ENCODE measurements at places on chromosomes 3 and 15.
A peak's percentile ranks its signal among the peaks of the same experiment; 100 is the strongest.

GRCh38 chr3:9141928-9142289 is 107.5 kb downstream of the SRGAP3 start:
- no peak for DNase-seq

DNA sequence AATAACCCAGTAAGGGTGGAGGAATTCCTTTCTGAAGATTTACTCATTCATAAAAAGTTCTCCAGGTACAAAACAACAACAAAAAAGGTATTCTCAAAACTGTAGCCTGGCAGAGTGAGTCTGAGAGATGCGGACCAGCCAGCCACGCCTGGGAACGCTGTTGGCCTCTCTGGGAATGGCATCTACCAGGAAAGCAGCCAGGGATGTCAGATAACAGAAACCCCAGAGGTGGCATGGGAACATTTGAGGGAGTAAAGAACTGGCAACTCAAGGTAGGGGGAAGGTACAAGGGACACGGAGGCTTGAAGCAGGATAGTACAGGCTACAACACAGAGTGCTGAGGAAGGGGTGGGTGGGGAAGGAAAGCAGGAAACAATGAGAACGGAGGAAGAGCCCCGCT is 7.1 kb upstream of the AP3S2 start:
- DNase-seq: no peak

- no peak for DNase-seq
Measured at GRCh38 chr3:58009026-58009748, 965 bp downstream of the FLNB start.

- DNase-seq: no peak
Measured at GRCh38 chr3:133264920-133265319, 134.9 kb upstream of the BFSP2 start.

DNA sequence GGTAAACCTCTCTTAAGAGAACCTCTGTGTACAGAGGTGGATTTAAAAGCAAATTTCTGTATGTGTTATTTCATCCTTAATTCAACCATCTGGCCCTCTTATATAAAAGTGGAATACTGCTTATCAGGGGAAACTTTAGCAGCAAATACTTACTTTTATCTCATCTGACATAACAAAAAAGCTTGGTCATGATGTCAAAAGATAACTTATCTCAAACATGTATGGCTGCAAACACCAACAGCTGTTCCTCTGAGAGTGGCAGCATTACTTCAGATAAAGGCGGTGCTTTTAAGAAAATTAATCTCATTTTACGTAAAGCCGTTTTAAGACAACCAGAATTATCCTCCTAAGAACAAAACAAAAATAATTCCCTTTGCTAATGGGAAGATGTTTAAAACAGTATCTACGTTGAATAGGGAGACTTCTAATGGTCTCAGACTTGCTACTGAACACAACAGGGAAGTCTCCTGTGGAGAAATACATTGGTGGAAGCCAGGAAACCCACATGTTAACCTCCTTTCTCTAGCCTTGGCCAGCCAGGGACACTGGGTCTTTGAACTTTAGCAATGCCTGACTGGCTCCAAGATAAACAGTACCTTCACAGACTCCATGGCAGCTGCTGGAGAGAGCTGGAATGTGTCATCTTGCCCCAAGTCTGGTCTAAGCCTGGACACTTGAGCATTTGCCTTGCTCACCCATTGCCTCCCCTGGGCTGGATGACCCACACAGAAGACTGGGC is 18.1 kb downstream of the ARRDC4 start:
- no peak for DNase-seq

DNA sequence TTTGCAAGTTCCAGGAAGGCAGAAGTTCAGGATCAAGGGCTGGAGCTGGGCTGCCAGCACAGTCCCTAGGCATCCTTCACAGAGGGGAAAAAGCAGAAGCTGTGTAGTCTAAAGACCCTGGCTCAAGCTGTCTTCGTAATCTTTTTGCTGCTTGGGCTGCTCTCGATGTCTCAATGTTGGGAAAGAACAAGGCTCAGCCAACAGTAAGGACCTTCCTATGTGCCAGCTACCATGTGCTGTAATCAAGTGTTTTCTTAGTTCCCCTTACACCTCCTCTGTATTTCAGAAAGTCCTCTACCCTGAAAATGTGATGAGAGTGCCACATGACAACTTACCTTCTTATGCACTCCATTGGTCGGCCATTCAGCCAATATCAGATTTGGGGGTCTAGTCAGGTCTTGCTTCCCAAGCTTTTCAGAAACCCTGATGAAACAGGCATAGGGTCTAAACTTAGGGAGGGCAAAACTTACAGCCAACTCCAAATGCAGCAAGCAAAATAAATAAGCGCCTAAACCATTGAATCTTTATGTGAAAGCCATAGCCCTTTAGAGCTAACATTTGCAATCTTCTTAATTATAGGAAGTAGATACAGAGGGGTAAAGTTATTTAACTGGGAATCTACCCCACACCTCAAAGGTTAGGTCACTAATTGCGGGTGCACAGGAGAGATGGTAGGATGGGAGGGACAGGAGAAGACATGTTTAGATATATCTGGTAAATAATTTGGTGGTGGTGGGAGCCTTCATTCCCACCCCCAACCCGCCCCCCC is 1.2 kb upstream of the EDEM1 start:
- no peak for DNase-seq

- no peak for DNase-seq
Measured at GRCh38 chr3:187293516-187294430, 2.2 kb upstream of the MASP1 start.

GRCh38 chr3:132726341-132726823 is 4.2 kb upstream of the NPHP3 start:
- no peak for DNase-seq

GRCh38 chr3:135197246-135197645 is 402.2 kb downstream of the EPHB1 start:
- no peak for DNase-seq

- DNase-seq: no peak
Measured at GRCh38 chr3:42012383-42012934, 50.6 kb upstream of the ULK4 start.

DNA sequence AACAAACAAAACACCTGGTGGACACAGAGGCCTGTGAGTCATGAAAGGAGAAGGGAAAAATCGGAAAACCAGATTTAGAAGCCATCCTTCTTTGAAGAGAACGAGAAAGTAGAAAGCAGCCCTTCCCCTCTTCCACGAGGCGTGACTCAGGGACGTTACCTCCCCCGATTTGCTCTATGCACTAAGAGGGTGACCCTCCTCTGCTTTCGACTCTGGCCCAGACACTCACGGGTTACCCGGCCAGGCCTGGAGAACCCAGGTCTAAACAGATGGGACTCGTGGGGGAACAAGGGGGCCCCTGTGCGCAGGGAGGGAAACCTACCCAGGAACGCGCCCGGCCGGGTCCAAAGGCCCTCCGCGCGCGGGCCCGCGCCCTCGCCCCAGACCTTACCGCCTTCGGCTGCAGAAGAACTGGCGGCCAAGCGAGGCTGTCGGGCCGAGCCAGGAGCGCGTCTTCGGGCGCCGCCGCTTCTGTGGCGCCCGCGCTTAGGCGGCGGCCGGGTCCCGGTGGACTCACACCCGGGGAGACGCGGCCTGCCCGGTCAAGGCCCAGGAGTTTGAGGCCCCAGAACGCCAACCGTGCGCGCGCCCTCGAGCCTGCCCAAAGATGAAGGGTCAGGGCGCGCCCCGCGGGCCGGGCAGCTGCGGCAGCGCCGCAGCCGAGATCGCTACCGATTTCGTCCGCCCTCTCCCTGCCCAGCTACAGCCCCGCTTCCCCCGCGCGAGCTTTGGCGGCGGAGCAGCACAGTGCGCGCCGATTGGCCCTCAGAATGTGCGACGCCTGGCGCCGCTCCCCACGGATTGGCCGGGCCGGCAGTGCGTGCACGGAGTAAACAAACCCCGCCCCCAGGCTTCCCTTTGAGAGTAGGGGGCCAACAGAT is at the start of gene TFDP2:
TSS of gene TFDP2 (minus strand) at position 753 of the 881 bp plus-strand sequence. CDS start 47,795 bp downstream, outside the sequence.
- peak; percentile 49 for DNase-seq

DNA sequence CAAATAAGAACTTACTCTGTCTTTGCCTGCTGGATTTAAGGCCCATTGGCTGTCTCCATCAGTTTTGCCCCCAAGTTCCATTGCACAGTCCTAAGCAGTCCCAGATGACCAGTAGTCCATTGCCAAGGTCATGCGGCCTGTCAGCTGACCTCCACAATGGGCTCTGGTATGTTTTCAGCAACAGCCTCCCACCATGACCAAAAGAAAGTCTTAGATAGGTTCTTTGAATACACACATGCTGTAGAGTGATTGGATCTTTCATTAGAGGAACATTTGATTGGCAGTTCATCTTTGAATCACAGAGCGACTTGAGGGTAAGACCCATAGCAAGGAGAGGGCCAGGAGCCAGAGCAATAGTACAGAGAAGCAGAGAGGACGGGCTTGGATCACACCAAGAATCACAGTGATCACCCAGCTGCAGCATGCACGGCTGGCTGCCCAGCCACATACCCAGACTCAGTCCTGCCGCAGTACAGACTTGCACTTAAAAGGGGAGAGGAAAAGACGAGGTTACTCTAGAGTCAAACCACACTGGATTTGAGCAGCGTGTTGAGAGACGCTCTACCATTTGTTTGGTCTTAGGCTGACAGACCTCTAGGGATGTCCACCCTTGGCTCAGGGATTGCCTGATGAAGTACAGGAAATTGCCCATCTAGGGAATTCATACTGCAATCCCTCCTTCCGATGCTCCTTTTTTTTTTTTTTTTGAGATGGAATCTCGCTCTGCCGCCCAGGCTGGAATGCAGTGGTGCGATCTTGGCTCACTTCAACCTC is 50.4 kb downstream of the APH1B start:
- DNase-seq: no peak

DNA sequence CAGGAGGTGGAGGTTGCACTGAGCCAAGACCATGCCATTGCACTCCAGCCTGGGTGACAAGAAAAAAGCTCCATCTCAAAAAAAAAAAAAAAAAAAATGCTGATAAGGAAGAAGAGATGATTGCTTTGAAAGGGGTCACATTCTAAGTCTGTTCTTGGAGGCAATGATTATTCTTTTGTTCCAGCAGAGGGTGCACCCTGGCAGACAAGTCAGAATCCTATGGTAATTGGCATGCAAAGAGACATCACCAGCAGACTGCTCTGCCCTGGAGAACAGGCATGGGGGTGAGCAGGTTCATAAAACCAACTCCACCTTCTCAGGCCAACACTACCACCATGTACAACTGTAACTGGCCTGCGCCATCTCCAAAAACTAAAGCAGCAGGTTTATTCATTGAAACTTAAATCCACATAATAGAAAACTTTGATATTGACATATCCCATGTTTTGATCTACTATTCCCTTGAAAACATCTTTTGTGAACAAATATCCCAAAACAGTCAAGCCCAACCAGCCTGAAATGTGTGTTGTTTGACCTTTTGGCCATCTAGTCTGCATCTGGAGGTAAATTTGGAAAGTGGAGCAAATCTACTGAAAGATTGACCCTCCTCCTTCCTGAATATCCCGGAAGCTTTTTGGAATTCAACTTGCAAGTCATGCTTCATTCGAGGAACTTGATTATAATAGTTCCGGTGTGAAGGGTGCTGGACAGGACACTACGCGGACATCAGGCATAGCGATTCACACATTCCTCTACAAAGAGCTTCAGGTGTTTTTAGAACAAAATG is 100.3 kb downstream of the MECOM start:
- DNase-seq: no peak

GRCh38 chr3:63947594-63947993 is 35.4 kb upstream of the SCAANT1 start:
- no peak for DNase-seq

DNA sequence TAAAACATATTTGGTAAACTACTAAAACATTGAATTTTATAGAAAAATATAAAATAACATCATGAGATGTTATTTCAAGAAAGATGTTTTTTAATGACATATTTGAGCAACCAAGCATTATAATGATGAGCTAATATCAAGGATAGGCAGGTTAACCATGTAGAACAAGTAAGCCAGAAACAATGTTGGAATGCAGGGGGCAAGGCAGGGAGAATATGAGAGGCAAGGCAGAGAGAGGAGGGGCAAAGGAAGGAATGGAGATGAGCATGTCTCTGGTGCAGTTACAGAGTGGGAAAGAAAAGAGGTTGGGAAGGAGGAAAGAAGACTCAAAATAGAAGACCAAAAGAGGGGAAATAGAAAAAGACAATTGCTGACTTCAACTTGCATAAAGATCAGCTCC is 390.4 kb downstream of the MCTP2 start:
- DNase-seq: no peak

- no peak for DNase-seq
Measured at GRCh38 chr3:70753572-70753971, 441.1 kb upstream of the MDFIC2 start.

DNA sequence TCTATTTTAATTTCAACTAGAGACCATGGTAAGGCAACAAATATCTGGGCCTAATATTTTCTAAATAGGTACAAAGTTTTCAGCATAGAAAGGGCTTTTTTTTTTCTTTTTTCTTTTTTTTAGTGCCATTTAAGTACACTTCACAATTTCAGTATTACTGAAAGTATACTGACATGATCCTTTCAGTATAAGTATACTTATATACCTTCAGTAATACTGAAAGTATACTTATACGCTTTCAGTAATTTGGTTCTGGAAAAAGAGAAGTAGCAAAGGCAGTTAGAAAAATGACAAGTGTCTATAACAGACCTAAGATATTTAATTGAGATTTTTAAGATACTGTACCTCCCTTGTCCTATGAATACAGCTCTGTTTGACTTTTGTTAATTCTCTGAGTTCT is 339.2 kb downstream of the EPHA3 start:
- DNase-seq: no peak

DNA sequence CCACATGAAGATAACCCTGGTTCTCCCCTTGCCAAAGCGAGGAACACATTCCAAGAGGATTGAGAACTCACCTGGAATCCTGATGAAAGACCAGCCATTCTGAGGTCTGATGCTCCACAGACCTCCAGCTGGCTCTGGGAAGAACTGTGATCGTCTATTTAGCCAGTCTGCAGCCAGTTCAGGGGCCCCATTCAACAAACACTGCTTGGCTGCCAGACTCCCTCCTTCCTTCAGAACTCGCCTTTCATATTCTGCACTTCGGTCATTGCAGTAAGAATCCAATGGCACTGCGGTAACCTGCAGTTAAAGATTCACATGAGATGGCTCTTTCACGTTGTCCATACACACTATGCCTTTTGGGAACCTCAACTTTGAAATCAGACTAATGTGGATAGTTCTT is 67.6 kb downstream of the CHAC1 start:
- no peak for DNase-seq

DNA sequence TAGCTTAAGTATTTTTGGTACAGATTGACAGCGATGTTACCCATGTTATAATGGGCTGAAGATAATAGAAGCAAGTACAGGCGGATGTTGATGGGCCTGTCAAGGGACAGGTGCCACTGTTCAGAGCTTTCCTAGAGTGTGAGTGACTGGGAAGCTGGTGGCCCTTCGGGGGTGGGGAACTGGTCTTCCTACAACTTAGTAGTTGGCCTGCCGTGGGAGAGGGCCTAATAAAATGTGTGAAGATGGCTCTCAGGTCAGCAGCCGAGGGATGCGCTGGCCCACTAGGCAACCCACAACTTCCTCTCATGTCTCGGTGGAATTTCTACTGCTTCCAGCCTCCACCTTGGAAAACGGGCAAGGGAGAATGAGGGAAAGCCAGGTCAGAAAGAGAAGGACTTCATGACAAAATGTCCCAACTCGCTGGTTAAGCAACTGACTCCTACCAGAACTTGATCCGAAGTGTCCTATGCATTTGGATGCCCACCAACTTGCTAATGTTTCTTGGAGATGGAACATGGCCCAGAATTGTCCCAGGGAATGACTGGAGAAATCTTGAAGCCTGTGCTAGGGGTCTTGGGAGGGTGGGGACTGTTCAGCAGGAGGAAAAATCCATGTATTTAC is 1.4 kb downstream of the GYG1 start:
- DNase-seq: no peak

All from AG09309 (cell line).